ENCODE measurements at places on chromosomes 2 and 18.

DNA sequence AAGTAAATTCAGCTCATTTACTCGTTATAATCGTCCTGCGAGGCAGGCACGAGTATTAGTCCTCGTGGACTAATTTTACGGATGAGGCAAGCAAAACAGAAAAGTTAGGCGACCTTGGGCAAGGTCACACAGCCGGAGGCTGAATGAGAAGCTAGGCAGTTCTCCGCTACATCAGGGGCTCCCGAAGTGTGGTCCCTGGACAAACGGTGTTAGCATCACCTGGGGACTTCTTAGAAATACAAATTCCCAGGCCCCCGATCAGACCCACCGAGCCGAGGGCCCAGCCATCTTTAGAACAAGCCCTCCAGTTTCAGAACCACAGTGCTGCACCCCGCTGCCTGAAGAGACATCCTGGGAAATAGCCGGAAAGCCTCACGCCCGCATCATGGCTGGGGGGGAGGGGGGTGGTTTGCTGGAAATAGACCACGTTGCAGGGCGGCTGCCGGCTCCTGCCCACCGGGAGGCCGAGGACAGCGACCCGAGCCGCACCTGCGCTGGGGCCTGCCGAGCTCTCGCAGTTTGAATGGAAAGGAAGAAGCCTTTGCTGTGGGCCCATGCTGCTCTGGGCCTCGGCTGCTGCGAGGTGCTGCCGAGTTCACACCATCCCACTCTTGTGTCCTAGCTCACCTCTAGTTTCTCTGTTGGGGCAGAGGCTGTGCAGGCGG, 72.2 kb downstream of the TFCP2L1 start:
- no peak for DNase-seq
- no peak overlapping the region for H3K27ac ChIP-seq
- no peaks in the 10 kb centered on the region for H3K36me3 ChIP-seq
- peaks cover 3% of the 10 kb centered on the region for H3K4me1 ChIP-seq
- H3K27me3 ChIP-seq, result no peaks in the 10 kb centered on the region

GRCh38 chr2:162521871-162522650, 178.1 kb downstream of the GCA start:
- no peaks in the 10 kb centered on the region for H3K36me3 ChIP-seq
- H3K4me3 ChIP-seq, result no peak overlapping the region
- H3K4me1 ChIP-seq, result no peaks in the 10 kb centered on the region
- H3K27me3 ChIP-seq, result no peaks in the 10 kb centered on the region

DNA sequence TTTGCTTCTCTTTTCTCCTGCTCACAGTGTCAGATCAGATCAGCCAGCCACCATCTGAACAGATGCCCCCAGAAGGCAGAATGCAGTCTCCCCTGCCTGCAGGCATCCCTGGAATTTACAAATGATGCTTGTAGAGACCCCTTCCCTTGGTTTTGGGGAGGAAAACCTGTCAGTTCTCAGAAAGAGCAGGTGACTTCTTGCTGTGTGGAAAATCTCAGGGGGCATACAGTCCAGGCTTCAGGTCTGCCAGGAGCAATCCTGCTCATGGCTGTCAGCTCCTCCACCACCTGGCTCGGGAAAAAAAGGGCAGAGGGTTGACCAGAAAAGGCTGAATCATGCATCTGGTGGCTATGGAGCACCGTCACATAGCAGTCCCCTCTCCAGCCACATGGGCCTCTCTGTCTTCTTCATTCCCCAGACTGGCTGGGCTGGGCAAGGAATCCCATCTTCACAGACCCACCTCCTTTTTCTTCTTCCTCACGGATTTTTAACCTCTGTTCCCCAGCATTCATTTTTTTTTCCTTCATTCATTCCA, 107.0 kb downstream of the KCNF1 start:
- no peak overlapping the region for H3K4me3 ChIP-seq
- DNase-seq, result no peak
- H3K27me3 ChIP-seq, result peaks cover 30% of the 10 kb centered on the region
- H3K27ac ChIP-seq, result no peak overlapping the region

DNA sequence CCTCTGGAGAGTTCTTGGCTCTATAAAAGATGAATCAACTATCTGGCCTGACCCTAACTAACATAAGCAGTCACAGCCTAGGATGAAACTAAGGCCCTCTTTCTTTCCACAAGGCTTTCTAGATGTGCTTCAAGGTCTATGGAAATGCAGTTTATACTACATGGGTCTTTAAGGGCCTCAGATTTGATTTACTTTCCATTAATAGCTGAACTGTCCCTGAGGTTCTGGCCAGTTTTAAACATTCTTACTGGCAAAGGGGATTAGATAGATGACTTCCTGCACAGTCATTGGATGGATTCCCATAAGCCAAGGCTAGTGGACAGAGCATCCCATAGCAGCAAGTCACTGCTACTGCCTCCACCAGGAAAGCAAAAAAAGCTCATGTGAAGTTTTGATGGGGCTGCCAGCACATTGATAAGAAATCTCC, 38.1 kb upstream of the LCLAT1 start:
- no peak for DNase-seq
- no peaks in the 10 kb centered on the region for H3K27me3 ChIP-seq
- H3K27ac ChIP-seq, result no peak overlapping the region
- H3K36me3 ChIP-seq, result no peaks in the 10 kb centered on the region

DNA sequence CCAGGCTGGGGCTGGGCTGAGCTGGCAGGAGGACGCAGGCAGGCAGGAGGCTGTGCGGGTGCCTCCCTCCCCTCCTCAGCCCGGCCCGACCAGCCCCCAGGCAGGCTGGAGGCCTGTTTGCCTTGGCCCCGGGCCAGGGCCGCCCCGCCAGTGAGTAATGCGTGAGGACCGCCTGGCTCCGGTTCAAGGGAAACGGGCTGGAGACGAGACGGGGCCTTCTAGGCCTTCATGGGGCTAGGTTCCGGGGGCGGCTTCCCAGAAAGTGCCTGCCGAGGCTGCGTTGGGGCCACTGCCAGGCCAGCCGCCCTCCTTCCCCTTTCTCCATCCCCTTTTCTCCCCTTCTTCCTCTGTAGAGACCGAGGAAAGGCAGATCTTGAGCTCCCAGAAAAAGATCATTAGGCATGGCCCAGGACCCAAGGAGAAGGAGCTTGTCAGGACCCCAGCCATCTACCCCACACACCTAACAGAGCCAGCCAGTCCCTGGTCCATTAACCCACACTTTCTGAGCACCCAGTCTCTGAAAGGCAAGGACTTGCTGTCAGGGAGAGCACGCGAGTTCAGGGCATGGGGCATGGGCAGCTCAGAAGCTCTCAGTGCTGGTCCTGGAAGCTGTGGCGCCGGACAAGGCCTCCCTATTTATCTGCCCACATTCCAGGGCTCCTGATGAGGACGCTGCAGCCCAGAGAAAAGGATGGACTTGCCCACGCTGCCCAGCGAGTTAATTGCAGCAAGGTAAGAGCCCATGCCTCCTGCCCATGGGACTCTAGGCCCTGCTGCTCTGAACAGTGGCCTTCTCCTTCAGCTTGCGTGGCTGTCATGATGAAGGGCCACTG, 48.5 kb downstream of the SMAD7 start:
- peak; percentile 87 for DNase-seq
- no peaks in the 10 kb centered on the region for H3K27me3 ChIP-seq
- peak overlapping the region; percentile 75 for H3K27ac ChIP-seq
- peaks cover 12% of the 10 kb centered on the region for H3K4me1 ChIP-seq

DNA sequence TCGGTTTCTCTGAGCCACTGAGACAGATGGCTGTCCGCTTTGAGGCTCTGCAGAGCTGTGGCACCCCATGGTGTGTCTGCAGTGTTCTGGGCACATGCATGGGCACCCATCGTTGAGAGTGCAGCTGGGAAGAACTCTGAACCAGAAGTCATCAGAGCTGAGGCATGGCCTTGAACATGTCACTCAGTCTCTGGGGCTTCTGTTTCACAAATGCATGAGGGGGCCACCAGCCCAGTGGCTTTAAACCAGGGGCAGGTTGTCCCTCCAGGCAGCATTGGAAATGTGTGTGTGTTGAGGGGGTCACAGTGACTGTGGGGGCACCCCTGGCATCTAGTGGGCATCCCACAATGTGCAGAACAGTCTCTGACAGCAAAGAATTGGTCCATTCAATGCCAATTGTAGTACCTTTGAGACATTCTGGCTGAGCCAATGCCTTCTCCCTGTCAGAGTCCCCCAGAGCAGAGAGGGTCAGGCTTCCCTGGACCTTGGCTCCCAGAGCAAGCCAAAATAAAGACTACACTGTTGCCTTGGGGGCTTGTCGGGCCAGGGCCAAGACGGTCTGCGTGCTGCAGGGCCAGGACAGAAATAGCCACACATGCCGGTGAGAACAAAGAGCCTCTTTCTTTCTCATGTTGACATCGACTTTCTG, 9.3 kb upstream of the PSMD1 start:
- no peak overlapping the region for H3K4me3 ChIP-seq
- H3K4me1 ChIP-seq, result no peaks in the 10 kb centered on the region
- no peaks in the 10 kb centered on the region for H3K36me3 ChIP-seq
- DNase-seq, result no peak
- no peak overlapping the region for H3K27ac ChIP-seq

DNA sequence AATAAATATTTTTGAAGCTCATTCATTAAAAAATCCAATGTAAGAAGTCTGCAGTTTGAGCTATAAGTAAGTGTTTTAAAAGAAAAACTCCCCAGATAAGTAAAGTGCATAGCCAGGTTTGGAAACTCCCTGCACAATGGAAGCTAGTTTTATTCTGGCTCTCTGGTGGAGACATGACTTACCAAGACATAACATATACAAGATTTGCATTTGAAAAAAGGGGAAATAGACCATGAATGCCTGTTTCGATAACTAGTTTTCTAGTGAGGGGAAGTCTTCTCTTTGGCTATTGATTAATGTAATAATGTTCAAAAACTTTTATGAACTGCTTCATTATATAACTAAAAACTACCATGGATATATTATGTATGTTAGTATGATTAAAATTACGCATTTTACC, 435.2 kb downstream of the ARHGAP15 start:
- no peaks in the 10 kb centered on the region for H3K4me1 ChIP-seq
- no peak overlapping the region for H3K27ac ChIP-seq
- no peak overlapping the region for H3K4me3 ChIP-seq

DNA sequence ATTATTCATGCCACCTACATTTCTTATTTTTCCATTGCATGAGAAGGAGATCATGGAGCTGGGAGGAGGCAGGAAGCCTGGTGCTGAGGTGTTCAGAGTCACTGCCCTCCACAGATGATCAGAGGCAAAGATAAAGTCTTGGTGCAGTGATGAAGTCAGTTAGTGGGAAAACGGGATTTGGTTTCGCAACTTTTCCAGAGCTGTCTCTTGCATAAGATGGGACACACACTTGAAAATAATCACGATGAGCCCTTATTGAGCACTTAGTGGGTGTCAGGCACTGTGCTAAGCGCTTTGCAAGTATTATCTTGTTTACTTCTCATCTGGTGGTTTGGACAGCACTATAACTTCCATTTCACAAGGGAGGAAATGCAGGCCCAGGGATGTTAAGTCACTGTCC, 222.1 kb upstream of the SMAD2 start:
- DNase-seq, result no peak
- H3K4me3 ChIP-seq, result no peak overlapping the region
- H3K27ac ChIP-seq, result peak overlapping the region; percentile 16
- no peaks in the 10 kb centered on the region for H3K36me3 ChIP-seq

GRCh38 chr18:78105611-78106010, 856.0 kb downstream of the GALR1 start:
- no peak overlapping the region for H3K4me3 ChIP-seq
- H3K4me1 ChIP-seq, result no peaks in the 10 kb centered on the region
- H3K36me3 ChIP-seq, result no peaks in the 10 kb centered on the region
- H3K27me3 ChIP-seq, result no peaks in the 10 kb centered on the region
- H3K27ac ChIP-seq, result no peak overlapping the region
- no peak for DNase-seq

GRCh38 chr18:32637226-32637625, 135.6 kb downstream of the KLHL14 start:
- H3K27ac ChIP-seq, result no peak overlapping the region
- DNase-seq, result no peak
- H3K36me3 ChIP-seq, result no peaks in the 10 kb centered on the region
- no peak overlapping the region for H3K4me3 ChIP-seq

DNA sequence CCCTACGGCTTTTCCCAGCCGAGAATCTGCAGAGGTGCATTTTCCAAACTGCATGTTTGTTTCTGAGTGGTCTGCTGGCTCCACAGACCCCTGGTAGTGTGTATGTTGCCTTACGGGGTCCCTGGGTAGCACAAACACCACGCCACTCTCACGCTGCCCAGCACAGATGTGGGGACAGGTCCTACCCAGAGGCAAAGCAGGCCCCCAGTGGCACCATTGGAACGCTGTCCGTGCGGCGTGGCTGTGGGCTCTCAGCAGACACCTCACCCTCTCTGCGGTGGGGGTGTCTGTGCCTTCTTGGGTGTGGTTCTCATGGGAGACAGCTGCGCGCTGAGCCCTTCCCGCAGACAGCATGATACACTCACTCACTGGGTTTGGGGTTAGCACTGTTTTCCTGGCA, 137.4 kb downstream of the NFATC1 start:
- peaks cover 39% of the 10 kb centered on the region for H3K27me3 ChIP-seq
- DNase-seq, result peak; percentile 36
- no peaks in the 10 kb centered on the region for H3K36me3 ChIP-seq
- H3K4me1 ChIP-seq, result no peaks in the 10 kb centered on the region

- no peak overlapping the region for H3K4me3 ChIP-seq
- no peaks in the 10 kb centered on the region for H3K27me3 ChIP-seq
- DNase-seq, result no peak
- no peak overlapping the region for H3K27ac ChIP-seq
- peaks cover 9% of the 10 kb centered on the region for H3K36me3 ChIP-seq
- H3K4me1 ChIP-seq, result no peaks in the 10 kb centered on the region
Observed at GRCh38 chr2:17658251-17658843, 95.3 kb downstream of the SMC6 start.

DNA sequence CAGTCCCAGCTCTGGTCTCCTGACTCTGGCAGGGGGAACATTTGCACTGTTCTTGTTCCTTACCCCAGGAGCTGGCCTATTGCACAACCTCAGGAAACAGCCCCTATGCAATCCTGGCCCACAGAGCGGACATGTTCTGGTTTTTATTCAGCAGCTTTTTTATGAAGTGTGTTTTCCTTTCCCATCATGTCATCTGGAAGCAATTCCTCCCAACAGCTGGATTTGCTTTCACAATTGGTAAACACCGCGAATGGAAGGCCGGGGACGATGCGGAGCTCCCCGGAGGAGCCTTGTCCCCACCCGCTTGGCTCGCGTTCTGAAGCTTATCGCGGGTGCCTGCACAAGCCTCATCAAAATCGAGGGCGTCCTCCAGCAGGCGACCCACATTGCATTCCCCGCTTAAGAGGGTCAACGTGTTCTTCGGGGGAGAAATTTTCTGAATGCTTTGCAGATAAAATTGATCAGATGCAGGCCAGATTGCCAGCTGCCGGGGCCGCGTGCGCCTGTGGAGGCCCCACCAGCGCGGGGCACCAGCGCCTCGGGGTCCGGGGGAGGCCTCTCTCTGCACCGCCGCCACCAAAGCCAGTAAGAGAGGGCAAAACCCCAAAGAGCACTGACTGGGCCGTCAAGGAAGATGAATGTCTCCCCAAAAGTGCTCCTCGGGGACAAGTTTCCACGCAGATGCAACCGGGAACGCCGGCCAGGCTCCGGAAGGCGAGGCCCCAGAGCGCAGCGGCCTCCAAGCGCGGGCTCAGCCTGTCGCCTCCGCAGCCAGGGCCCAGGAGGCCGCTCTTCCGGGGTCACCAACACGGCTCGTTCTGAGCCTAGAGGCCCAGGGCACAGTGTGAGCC, 60.3 kb upstream of the SP3 start:
- DNase-seq, result no peak
- H3K4me1 ChIP-seq, result peaks cover 23% of the 10 kb centered on the region
- no peaks in the 10 kb centered on the region for H3K36me3 ChIP-seq
- H3K27me3 ChIP-seq, result no peaks in the 10 kb centered on the region

GRCh38 chr2:25255745-25256487, 85.8 kb downstream of the DNMT3A start:
- no peak overlapping the region for H3K27ac ChIP-seq
- H3K4me3 ChIP-seq, result no peak overlapping the region
- DNase-seq, result no peak

Data from RWPE2 (cell line).